Anterior cingulate cortex (tissue), 58 donors: ENCODE measurements at places on chromosomes 3 and 15.

- no peak for DNase-seq
Observed at GRCh38 chr15:38176155-38176554, 76.5 kb upstream of the SPRED1 start.

GRCh38 chr3:183287301-183287971, 34.4 kb downstream of the B3GNT5 start:
- no peak for DNase-seq

DNA sequence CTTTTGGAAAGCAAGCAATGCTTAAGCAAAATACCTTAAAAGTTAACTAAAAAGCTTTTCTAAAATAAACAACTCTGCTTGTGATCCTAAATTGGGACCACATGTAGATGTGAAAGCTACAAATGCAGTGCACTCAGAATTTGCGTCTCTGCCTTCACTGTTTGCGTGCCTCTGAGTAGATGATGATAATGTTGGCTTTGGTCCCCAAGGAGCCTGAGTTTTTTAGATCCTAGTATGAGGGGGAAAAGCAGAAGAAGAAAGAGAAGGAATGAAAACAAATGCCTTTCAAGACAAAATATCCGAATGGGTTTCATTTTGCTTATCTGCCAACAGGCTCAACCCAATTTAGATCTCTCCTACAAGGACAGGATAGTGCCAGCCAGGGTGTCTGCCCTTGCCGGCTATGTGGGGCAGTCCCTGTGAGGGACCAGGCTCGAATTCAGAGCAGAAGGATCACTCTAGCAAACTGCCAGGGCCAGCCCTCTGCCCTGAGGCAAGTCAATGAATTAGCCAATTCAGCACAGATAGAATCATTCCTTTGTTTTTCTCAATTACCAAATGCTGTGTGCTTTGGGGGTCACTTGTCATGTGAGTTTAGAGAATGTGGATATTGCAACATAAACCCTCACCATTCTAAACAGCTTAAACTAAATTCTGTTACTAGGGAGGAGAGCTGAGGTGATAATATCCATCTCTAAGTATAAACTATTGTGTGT, 28.5 kb downstream of the SCG5 start:
- DNase-seq: peak; percentile 20

DNA sequence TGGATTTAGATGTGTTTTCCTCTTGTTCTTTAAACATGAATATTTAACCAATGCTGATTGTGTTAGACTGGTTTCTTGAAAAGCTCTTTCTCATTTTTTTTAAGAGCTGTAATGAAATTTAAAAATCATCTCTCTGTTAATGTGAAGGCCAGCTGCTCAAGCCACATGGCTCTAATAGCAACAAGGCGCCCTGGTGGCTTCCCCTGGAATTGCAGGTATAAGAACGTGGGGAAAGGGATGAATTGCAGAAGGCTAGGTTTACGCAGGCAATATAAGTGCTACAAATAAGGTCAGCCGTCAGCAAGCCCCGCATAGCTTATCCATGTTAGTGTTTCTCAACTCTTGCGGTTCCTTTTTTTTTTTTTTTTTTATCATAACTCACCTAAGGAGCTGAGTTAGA, 108.5 kb downstream of the SAMMSON start:
- no peak for DNase-seq

DNA sequence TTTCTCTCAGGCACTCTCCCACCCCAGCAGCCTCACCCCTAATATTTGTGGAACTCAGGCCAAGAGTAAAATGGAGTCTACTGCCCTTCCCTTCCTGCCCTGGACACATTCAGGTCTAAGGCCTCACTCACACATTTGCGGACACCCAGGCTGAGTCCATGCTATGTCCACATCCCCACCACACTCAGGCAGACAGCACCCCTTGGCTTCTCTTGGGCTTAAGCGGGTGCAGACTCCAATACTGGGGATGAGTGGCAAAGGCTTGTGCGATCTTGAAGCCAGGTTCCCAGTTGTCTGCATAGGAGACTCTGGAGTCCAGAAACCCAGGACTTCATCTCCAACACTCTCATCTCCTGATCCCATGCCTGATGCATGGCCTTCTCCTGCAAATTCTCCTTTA, 17.5 kb upstream of the CFAP100 start:
- no peak for DNase-seq

DNA sequence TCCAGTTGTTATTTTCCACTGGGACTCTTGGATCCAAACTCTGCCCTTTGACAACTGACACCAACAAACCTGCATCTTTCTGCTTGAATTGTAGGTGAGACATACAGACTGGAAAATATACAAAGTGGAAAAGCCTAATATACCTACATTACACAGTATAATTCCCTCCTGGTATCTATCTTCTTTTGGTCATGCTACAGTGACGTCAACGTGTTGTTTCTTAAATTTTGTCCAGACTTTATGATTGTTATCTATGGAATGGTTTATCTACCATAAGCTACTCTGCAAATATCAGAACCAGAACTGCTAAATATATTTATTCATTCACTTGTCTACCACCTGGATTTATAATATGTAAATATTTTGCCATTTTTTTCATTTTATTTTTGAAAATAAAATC, 264.3 kb upstream of the ZPLD1 start:
- no peak for DNase-seq

DNA sequence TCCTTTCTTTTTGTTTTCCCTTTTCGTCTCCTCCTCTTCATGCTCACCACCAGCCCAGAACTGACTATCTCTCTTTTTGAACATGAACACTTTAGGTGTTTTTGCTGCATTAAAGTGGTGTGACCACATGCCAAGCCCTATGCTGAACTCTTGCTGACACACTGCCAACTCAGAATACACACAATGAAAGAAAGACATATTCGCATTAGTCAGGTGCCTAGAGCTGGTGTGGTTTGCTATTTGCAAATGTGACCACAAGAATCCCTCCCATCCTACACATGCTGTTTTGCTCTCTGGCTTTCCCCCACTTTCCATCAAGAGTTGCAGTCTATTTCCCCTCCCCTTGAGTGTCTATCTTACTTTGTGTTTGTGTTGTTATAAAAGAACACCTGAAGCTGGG, 967.8 kb upstream of the CFAP20DC start:
- no peak for DNase-seq

DNA sequence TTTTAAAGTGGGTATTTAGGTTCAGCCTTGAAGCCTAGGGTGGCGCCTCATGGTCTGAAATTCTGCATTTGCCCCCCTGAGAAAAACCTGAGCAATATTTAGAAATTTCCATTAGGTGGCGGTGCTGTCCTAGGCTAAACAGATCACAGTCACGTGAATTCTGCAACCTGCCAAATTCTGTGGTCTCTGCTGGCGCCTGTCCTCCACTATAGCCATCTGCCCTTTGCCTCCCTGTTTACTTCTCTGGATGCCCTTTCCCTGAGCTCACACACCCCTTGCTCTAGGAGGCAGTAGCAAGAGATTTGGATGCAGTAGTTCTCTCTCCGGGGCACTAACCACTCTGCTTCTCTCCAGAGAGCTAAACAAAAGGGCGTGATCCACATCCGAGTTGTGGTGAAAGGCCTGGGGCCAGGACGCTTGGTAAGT, 9.1 kb downstream of the MRPS11 start:
- DNase-seq: no peak

- no peak for DNase-seq
Observed at GRCh38 chr3:13098192-13098988, 25.2 kb upstream of the IQSEC1 start.

DNA sequence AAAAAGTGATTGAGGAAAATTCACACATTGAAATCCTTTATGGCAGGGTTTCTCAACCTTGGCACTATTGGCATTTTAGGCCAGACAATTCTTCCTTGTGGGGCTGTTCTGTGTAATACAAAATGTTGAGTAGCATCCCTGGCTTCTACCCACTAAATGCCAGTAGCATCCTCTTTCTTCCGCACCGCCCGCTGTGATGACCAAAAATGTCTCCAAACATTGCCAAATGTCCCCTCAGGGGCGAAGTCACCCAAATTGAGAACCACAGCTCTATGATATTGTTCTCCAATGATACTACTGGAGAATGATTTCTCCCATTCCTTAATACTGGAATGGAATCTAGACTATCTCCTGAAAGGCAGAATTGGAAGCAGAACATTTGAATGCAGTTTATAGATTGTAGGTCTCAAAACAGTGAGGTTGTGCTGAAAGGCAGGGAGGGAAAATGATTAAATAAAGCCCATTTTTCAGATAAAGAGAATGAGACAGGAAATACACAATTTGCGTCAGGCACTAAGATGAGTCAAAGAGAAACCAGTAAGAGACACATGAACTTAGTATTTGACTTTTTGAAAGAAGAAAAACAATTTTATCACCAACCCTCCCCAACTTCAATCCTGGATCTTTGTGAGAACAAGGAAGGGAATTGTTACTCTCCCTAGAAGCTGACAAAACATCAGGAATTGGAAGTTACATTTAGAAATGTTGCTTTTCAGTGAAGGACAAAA, 101.6 kb upstream of the TNIK start:
- DNase-seq: no peak

DNA sequence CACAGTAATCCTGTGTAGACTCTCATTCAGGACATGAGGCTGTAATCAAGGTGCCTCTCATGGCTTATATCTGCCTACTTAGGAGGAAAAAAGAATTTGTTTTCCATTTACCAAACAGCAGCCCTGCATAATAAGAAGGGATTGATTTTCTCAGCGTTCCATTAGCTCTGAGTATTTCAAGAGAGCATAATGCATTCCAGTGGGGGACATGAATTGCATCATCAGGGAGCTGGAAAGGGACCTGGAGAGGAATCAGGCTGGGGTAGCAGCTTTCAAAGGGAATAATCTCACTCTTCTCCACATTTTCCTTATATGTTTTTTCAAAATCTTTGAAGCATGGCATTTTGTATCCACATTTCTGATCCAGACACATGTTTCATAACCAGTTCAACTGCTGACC, 150.6 kb upstream of the ANKRD28 start:
- DNase-seq: no peak

DNA sequence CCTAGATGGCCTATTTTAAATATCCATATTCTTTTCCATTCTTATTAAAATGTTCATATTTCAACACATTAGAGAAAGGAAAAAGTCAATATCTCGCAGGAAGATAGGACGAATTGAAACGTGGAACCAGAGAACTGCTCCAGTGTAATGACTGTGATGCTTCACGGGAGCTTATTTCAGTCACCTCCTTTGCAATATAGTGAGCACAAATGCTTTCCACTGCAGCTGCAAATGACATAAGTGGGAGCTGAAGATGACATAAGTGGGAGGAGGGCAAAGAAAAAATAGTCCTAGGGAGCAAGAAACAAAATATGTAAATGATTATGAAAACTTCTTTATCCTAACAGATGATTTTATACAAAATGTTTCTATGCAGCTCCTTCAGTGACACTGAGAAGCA, 324.1 kb downstream of the ZNF385D start:
- no peak for DNase-seq

GRCh38 chr3:168249205-168249549, 153.5 kb upstream of the GOLIM4 start:
- DNase-seq: no peak

GRCh38 chr3:121228971-121229370, 316.8 kb downstream of the POLQ start:
- no peak for DNase-seq

DNA sequence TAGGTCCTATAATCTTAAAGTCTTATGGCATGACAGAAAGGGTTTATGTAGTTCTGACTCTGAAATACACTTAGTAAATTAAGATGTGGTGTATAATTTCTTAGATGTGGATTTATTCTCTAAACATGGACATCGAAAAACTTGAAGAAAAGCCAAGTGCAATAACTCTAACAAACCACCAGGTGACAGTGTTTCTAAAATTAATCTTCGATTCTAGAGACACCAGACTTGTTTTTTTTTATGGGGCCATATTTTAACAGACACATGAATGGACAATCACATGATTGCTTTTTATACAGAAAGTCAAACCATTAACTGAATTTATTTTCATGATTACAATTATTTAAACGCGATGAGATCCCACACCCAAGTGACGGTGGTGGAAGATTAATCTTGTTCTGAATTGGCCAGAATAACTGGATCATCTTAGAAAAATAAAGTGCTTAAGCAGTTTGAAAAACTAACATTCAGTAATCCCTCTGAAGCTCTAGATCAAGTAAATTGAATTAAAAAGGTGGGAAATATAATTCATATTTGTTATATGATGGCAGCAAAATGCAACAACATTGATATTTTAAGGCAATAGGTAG, 305.1 kb downstream of the LSAMP start:
- no peak for DNase-seq

- no peak for DNase-seq
Observed at GRCh38 chr3:147129665-147130064, 276.7 kb downstream of the ZIC4 start.

DNA sequence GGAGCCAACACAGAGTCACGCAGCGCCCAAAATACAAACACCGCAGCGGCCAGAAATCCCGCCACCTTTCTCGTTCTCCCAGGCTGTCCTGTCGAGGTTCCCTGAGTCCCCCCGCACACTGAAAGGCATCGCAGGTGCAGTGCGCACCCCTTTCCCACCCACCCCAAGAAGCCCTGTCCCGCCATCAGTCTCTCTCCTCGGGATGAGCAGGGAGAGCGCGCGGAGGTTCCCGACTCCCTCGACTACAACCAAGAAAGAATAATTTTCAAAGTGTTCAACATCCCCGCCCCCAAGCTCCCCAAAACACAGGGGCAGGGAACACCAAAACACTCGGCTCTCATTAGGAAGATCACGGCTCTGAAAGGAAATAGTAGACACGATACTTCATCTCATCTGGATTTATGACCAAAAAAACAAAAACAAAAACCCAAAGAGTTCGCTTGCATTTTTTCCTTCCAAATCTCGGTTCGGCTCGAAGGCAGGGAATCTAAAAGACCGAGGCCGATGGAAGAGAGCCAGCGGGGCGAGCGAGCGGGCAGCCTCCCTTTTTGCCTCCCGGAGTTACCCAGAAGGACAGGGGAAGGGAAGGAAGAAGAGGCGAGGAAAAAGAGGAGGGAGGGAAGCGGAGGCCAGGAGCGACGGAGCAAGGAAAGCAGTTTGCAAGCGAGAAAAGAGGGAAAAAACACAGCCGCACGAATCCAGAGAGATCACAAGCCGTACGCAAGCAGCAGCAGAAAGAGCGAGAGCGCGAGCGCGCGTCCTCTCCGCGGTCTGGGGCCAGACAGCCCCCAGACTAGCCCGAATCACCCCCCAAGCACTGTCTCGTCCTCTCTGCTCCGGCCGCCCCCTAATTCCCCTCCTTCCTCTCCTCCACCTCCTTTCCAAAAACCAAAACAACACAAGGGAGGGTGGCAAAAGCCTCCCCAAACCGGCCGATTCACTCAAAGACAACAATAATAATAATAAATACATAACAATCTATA, 808 bp downstream of the BCL6 start:
- no peak for DNase-seq

GRCh38 chr3:122409446-122409845, 6.4 kb downstream of the WDR5B start:
- no peak for DNase-seq

GRCh38 chr3:25751725-25752124, 31.5 kb downstream of the NGLY1 start:
- DNase-seq: no peak

GRCh38 chr15:63481105-63481810, 23.1 kb upstream of the USP3 start:
- no peak for DNase-seq

DNA sequence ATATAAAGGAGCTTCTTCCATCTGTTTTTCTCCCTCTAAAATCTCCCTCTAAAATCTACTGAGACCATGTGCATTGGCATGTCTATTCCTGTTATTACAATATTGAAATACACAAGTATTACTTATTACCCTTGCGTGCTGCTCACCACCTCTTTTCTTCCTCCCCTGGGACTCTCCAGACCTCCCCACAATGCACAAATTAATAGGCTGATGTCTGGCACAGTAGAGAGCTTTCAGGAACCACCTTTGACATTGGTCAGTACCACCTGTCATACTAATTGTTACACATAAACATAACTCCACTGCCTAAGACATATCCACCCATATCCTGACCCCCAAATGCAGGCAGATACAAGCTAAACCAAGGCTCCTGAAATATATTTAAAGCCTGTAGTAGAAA, 722.6 kb downstream of the FHIT start:
- no peak for DNase-seq
